ENCODE measurements at places on chromosomes 4 and X.

GRCh38 chr4:163707873-163708272, 213.4 kb downstream of the TMA16 start:
- DNase-seq: no peak

- DNase-seq: no peak
These were observed 12.9 kb downstream of the TMEM184C start for GRCh38 chr4:147629783-147630730.

GRCh38 chrX:130139474-130140201, 26.0 kb downstream of the AIFM1 start:
- no peak for DNase-seq

DNA sequence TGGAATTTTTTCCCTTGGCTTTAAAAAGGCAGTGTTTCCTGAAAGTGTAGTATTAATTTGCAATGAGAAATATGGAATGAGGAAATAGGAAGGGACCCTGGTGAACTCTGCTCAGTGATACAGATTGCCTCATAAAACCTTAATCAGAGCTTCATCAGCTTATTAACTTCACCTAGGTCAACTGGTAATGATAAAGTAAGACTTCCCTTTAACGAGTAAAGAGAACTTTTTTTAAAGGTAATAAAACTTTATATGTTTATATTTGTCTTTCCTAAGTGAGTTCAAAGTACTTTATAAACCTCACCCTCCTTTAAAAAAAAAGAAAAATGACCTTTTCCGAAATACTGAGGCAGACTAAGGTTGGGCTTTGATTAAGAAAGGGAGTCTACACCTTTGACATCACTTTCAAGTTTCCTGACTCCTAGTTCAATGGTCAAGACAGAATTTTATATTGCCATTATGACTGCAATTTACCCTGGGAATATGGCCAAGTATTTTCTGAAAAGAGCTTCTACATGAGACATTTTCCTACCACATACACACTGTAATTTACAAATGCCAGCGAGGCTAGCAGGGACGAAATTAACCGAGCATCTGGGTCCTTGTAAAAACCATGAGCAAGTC, 706.3 kb upstream of the TENM3 start:
- DNase-seq: no peak

- no peak for DNase-seq
These were observed 92.8 kb downstream of the FAAH2 start for GRCh38 chrX:57379296-57379695.

DNA sequence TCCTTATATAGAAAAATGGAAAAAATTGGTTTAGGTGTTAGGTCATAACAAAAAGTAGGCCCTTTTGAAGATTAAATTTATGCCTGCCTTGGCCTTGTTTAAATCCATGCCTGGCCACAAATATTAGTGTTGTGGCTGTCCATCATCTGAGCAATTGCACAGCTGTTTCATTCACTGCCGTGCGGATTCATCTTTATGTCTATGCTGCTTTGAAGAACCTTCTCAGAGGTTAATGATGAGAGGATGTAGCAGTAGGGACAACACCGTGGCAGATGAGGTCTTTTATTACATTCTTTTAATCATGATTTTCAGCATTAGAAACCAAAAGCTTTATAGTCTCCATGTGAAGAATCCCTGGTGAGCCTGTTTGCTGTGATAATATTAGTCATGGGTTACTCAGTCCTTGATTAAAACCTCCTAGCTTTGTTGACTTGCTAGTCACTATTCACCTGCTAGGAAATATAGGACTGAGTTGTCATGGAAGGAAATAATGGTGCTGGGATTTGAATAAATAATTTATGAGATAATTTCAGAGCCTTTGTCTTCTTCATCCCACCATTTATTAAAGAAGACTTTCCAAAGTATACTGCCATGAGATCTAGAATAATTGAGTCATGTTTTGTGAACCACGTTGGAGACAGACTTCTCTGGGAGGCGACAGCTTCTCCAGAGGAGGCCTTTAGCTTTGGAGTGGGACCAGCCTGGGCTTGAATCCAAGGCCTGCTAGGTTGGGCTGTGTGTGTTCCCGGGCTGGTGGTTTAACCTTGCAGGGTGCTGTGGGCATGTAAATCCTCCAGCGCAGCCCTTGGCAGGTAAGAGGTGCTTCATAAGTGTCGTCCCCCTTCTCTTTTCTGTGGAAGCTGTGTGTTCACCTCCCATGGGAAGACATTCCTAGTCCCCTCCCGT, 53.5 kb downstream of the PTTG2 start:
- DNase-seq: no peak

Data from GM10248 (cell line).